Pancreas (tissue), 10 donors: ENCODE measurements at places on chromosomes 5 and 9.

GRCh38 chr9:24844217-24844616, 298.5 kb upstream of the IZUMO3 start:
- DNase-seq: no peak

DNA sequence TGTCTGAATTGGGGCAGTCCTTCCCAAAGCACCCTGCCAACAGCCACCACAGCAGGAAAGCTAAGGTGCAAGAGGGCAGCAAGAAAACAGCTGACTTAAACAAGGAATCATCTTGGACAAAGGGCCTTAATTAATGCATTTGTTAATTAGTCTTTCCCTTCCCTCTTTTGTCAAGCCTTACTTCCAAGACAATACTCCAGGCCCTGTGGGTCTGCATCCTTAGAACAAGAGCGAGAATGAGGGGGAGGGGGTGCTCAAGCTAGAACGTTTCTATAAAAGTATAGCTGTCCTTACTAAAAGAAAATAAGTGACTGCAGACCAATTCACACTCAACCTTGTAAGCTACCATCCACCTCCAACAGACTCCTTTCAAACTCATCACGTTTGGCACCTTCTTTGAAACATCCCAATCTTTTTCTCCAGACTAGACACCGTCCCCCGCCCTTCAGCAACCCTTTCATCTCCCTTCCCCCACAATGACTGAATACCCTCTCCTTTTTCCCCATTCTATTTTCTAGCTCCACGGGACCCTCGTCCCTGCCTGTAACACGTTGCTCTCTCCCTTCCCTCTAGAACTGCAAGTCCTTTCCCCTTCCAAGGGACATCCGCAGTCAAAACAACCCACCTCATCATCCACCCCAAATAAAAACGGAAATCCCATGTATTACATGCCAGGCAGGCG, 85.7 kb upstream of the RNF38 start:
- DNase-seq: no peak

GRCh38 chr9:109019420-109019819, 6.1 kb upstream of the CTNNAL1 start:
- DNase-seq: no peak

DNA sequence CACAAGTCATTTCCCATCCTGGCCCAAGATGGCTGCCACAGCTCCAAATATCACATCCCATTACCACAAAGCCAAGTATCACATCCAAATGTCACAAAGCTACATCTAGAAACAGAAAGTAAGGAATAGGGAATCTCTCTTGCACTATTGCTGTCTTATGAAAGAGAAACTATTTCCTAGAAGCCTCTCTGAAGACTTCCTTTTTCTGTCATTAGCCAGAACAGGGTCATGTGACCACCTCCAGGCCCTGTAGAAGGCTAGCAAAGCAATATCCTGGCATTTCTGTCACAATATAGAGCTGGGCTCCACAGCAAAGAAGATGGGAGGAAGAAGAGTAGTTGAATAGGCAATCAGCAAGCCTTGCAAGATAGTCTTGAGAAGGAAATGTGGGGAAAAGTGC, 99.2 kb downstream of the SH3TC2 start:
- no peak for DNase-seq

DNA sequence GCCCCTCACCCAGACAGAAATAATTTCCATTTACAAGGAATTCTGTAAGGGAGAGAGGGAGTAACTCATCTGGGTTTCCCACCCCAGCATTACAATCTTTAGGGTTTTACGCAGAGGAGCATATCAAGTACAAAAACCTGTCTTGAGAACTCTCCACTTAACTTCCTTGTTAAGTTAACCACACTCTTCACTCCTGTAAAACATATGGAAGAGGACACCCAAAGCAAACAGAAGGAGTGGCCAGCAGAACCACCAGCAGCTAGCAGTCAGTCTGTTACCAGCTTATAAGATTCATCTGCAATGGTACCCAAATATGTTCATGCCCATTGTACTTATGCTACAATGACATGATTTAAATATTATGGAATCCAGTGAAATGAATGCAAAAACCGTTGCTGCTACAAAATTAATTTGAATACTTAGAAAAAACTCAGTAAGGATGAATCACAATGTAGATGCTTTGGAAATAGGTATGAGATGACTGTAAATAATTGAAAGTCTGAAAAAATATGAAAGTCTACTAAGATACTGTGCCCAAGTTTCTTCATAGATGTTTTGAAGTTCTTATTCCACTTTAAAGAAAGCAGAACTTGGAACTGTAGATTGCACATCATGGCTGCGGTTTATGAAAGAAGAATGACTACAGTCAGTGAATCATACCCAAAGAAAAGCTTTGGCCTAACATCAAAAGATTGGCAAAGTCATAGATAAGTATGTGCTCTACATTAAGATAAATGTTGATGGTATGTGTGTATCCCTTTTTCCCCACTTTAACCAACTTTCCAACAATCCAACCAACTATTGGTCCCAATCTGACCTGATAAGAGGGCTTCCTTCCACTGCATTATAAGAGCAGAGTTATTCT, 233.6 kb downstream of the ACTL7B start:
- no peak for DNase-seq

DNA sequence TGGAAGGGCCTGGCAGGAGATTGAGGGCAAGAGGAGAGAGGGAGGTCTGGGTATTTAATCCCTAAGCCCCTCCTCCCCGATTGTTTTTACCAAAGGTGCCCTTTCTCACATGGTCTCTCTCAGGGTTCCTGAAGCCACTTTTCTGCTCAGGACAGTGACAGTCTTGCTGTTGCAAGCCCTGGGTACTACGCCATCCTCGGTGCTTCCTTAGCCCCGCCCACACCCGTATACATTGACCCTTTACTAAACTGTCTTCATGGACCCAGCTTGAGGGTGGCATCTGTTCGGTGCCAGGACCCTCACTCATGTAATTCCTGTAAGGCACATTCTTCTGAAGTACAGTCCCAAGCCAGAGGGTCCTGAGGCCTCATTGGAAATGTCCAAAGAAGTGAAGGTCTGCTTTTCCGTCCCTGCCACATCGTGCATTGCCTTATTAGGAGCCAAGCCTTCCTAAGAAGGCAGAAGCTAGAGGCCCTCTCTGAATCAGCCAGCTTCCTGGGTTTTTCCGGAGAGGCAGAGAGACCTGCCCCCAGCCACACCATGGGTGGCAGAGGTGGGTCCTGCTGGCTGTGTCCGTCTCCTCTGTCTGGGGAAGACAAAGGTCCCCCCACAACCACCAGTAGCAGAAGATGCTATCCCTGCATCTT, 1.9 kb upstream of the SH3PXD2B start:
- no peak for DNase-seq

- no peak for DNase-seq
These were observed 529.5 kb downstream of the AGTPBP1 start for GRCh38 chr9:85212209-85212608.

DNA sequence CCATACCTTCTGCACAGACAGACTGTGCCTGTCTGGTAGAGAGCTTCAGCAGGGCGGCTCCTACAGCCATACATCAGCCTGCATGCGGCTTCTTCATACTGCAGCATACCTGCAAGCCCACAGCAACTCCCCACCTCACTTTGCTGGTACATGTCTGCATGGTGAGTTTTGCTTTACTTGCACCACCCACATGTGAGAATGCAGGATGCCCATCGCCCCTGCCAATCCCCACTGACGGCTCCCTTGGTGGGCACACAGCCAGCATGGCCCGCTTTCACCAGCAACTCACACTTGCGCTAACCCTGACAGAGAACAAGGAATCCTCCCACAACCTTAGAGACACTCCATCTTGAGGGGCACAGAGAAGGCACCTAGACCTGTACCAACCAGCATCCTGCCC, 114.9 kb downstream of the DTWD2 start:
- DNase-seq: no peak

DNA sequence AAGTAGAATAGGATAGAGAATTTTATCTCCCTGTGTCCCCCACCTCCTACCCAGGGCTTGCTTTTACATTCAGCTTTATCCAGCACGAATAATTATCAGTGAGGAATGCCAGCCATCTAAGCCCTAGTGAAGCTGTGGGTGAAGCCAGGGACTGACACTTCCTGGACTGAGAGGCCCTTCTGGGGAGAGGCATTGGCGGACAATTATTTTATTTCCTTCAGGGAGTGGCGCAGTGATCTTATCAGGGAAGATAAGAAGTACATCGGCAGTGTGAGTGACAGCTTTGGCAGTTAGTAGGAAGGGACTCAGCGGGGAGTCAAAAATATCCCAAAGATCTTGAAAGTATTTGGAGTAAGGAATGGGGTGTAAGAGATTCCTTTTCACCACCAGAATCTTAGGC, 34.9 kb upstream of the RPS23 start:
- DNase-seq: no peak

- DNase-seq: no peak
These were observed 269.5 kb downstream of the SEC61B start for GRCh38 chr9:99491408-99492158.
